ENCODE measurements at places on chromosomes 11 and 22.

GRCh38 chr11:66267039-66267378, 1.4 kb upstream of the RAB1B start:
- no peak for DNase-seq

DNA sequence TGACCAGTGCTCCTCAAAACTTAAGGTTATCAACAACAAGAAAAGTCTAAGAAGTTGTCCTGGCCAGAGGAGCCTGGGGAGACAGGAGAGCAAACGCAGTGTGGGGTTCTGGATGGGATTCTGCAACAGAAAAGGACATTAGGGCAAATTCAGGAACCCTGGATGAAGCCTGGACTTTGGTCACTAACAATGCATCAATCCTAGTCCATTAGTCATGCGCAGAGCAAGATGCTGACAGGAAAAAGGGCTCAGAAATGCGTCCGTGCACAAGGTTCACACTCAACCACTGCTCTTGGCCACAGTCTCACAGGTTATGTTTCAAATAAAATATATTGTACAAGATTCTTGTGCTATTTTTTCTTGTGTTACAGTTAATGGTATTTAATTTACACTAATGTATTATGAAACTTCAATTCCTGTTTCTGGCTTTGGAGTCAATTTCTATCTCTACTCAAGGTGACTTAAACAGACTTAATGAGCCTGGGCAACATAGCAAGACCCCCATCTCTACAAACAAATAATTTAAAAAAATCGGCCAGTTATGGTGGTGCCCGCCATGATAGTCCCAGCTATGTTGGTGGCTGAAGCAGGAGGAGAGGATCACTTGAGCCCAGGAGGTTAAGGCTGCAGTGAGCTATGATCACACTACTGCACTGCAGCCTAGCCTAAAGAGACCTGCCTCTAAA, 13.6 kb downstream of the GNB1L start:
- no peak for DNase-seq

- no peak for DNase-seq
Measured at GRCh38 chr22:19879992-19880785, 25.5 kb upstream of the GNB1L start.

GRCh38 chr11:92107331-92107730, 117.3 kb upstream of the FAT3 start:
- no peak for DNase-seq

DNA sequence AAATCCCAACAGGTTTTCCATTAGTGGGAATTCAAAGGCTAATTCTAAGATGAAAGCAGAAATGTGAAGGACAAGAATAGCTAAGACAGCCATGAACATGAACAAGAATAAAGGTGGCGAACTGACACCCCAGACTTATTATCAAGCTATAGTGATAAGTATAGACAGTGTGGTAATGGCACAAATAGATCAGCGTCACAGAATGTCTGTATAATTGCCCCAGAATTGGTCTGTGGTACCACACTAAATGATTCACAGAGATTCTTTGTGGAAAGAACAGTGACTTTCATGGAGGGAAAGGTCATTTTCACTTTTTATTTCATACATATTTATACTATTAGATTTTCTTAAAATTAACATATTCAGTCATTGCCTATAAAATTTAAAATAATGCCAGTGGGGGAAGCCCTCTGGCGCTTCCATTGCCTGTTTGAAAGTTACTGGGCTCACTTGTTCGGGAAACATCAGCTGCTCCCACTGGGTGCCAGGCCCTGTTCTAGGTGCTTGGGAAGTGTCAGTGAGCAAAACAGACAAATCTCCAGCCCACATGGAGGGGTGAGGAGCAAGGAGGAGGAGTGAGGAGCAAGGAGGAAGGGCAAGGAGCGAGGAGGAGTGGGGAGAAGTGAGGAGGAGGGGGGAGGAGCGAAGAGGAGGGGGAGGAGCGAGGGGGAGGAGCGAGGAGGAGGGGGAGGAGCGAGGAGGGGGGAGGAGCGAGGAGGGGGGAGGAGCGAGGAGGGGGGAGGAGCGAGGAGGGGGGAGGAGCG, 11.3 kb upstream of the NLRP6 start:
- no peak for DNase-seq

DNA sequence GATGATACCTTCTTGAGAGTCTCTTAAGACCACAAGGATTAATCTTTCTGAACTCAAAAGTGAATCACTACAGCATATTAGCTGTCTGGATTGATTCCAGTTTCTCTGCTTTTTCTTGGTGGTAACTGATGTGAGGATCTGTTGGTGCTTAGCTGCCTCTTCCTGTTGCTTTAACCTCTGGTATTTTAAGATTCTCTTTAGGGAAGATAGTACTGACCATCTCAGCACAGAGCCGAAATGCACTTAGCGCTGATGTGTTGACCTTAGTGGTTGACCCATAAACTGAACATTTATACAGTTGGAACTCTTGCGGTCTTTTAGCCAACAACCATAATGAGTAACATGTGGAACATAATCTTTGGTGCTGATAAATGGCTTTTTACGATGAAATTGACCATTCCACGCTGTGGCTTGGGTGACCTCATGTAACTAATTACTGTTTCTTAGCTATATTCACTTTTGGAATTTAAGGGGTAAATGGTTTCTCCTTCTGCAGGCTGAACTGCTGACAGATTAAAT, 33.7 kb downstream of the APLP2 start:
- DNase-seq = peak; percentile 95

DNA sequence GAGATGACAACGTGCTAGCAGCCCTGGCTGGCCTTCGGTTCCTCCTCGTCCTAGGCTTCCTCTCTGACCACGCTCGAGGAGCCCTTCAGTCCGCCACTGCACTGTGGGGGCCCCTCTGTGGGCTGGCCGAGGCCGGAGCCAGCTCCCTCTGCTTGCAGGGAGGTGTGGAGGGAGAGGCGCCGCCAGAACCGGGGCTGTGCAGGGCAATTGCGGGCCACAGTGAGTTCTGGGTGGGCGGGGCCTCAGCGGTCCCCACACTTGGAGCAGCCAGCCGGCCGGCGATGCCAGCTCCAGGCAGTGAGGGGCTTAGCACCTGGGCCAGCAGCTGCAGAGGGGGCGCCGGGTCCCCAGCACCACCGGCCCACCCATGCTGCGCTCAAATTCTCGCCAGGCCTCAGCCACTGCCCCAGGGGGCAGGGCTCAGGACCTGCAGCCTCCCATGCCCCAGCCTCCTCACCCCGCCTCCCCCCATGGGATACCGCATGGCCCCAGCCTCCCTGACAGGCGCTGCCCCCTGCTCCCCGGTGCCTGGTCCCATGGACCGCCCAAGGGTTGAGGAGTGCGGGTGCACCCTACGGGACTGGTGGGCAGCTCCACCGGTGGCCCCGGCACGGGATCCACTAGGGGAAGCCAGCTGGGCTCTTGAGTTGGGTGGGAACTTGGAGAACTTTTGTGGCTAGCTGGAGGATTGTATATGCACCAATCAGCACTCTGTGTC, 399.4 kb downstream of the LUZP2 start:
- DNase-seq = no peak

GRCh38 chr22:48603621-48604320, 1223.9 kb downstream of the BRD1 start:
- no peak for DNase-seq

Measured in skeletal muscle cell (primary cell).